M059J (cell line): ENCODE measurements at places on chromosomes 13 and 19. TPM values are rescaled to one million over a fixed set of nuclear protein-coding genes. Genes with fewer than 3 reads are reported as not detected.

- no peak for DNase-seq
Measured at GRCh38 chr13:94030415-94031119, 448.9 kb downstream of the DCT start.

DNA sequence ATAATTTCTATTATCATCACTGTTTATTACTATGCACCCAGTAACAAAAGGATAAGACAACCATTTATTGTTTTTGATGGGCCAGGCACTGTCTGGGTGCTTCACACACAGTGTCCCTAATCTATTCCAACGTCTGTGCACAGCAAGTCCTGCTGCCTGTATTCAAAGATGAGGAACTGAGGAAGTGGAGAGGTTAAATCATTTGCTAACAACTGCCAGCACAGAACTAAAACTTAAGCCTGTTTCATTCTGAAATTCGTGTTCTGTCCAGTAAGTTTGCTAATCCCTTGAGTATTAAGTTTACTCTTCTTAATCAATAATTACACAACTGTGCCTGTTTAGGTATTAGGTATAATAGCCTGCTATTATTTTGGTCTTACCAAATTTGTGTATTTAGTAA, 41.9 kb downstream of the TEX26 start:
- no peak for DNase-seq

GRCh38 chr13:74367193-74367592, 233.0 kb upstream of the KLF12 start:
- DNase-seq = no peak

DNA sequence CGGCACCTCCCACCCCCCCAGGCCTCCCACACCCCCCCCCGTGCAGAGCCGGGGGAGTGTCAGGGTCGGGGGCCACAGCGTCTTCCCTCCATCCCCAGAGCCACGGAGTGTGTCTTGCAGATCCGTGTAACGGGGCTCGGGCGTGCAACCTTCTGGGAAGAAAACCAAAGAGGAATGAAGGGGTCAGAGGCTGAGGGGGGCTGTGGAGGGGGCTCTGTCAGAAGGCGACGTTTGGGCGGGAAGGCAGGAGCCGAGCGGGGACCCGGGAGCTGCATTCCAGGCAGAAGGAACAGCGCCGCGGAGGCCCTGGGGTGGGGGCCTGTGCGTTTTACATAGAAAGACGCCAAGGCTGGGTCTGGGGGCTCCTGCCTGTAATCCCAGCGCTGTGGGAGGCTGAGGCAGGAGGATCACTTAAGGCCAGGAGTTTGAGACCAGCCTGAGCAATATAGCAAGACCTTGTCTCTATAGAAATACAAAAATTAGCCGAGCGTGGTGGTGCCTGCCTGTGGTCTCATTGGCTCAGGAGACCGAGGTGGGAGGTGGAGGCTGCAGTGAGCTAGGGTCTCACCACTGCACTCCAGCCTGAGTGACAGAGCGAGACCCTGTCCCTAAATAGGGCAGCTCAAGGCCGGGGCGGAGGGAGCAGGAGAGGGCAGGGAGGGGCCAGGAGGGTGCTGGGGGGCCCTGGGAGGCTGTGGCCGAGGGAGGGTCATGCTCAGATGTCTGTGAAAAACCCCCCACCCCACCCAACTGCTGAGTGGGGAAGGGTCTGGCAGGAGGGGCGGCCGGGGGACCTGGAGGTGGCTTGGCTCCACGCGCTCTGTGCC, 27.8 kb downstream of the ARID3A start:
- no peak for DNase-seq

- no peak for DNase-seq
Measured at GRCh38 chr13:91318886-91319285, 28.6 kb upstream of the MIR17HG start.

- no peak for DNase-seq
Measured at GRCh38 chr13:74966814-74967424, 515.0 kb downstream of the TBC1D4 start.

DNA sequence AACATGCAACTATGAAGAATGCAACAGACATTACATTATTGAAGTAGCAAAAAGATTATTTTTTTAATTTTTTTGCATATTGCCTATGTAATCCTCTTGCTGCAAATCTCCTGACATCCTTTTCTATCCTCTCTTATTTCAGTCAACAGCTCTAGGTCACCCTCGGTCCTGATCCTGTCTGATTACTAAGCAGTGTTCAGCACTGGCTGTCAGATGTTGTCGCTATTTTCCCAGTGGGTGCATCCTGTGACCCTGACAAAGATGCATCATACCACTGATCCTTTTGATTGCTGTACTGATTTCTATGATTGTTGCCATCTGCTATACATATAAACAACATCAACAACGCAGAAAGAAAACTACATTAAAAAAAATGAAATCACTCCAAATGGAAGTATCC, 443.7 kb upstream of the PRR20A start:
- no peak for DNase-seq

DNA sequence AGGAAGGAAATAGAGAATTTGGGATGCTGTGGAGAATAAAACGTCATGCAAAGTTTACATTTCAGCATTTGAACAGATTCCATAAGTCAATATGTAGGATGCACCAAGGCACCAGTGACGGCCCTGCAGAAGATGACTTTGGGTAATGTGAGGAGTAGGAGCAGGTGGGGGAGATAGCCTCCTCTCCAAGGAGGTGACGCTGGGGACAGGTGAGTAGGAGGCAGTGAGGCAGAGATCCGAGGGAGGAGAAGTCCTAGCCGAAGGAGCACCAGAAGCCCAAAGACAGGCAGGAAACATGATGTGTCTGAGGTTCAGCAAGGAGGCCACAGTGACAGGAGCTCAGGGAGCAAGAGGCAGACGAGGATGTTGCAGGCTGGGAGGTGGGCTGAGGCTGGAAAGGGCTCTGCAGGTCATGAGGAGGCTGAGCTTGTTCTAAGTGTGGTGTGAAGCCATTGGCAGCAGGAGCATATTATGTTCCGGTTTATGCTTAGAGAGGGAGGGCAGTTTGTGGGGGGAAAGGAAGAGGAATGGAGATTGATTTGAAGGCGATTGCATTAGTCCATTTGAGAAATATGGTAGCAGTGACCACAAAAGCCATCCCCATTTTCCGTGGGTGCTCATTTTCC, 55.7 kb upstream of the C1QTNF9 start:
- no peak for DNase-seq

GRCh38 chr13:27665333-27665732, 43.6 kb downstream of the POLR1D start:
- no peak for DNase-seq

DNA sequence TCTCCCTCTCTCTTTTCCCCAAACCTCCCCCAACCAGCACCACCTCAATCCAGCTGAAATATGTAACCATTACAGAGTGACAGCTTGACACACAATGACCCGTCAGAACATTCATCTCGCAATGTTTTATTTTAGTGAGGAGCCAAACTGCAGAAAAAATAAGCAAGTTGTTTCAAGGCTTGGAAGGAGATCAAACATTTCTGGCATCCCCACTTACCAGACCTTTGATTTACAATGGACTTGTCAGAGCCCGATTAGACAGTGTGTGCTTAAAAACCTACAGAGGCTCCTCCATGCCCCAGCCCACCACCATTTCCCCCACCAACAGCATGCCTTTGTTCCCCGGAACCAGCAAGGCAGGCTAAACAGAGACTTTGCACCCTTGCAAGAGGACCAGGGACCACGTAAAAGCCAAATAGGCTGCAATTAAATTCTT, 382.8 kb upstream of the ZNF507 start:
- no peak for DNase-seq

GRCh38 chr13:50152224-50152623, 137.0 kb downstream of the KCNRG start:
- DNase-seq = no peak

- DNase-seq = peak; percentile 84
Measured at GRCh38 chr13:74187564-74187963, 53.4 kb upstream of the KLF12 start.

DNA sequence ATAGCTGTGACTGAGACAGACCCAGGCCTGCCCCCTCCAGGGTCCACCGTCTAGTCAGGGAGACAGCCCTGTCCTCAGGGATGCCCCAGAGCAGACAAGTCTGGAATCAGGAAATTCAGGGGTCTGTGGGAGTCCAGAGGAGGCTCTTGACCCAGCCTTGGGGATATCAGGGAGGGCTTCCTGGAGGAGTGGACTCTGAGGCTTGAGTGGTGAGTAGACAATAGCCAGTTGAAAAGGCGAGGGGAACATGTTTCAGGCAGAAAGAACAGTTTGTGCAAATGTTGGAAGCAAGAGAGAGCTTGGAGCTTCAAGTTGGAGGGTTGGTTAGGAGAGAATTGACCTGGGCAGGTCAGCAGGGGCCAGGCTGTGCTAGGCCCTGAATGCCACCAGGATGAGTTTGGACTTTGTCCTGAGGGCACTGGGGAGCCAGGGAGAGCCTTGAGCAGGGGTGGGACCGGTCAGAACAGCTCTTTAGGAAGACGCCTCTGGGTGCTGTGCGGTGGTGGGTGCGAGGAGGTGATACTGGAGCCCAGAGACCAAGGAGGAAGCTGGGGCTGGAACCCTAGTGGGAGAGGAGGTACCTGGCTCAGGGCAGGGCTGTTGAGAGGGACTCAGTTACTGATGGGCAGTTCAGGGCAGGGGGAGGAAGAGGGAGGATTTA, 2.7 kb downstream of the CCDC9 start:
- DNase-seq = no peak

- peak; percentile 82 for DNase-seq
Measured at GRCh38 chr19:10424011-10424637, 3.8 kb downstream of the PDE4A start.

DNA sequence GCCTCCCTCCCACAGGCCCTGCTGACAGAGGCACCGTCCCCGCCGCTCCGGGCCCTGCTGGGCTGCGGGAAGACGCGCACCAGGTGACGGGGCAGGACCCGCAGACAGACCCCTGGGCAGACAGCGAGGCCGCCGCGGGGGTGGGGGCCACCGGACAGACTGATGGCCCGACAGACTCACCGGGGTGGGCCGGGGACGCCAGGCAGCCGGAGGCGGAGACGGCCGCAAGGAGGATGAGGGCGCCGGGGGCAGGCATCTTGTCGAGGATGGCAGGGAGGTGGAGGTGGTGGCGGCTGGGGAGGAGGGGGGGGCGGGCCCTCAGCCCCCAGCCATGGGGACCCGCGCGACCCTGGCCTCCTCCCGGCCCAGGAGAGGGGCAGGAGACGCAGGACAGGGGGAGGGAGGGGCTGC, 309 bp downstream of the LMTK3 start:
- DNase-seq = no peak

DNA sequence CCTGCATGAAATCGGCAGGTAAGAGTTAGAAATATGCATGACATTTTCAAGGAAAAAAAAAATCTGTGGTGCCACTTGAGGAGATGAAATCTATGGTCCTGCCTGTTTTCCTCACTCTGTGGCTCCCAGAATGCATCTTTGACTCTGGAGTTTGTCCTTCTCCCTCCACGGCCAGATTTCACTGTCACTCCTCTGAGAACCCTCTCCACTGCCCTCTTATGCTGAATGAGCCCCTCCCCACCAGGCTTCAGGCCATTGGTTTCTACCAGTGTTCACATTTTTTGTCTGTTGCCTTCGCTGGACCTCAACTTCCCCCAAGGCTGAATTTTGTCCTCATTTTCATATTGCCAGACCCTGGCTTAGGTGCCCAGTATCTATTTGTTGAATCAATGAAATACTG, 235.0 kb downstream of the ZIC5 start:
- DNase-seq = no peak

- DNase-seq = no peak
Measured at GRCh38 chr13:93472814-93473296, 246.2 kb downstream of the GPC6 start.

- DNase-seq = no peak
Measured at GRCh38 chr13:36674337-36675212, 755 bp downstream of the SERTM1 start.

DNA sequence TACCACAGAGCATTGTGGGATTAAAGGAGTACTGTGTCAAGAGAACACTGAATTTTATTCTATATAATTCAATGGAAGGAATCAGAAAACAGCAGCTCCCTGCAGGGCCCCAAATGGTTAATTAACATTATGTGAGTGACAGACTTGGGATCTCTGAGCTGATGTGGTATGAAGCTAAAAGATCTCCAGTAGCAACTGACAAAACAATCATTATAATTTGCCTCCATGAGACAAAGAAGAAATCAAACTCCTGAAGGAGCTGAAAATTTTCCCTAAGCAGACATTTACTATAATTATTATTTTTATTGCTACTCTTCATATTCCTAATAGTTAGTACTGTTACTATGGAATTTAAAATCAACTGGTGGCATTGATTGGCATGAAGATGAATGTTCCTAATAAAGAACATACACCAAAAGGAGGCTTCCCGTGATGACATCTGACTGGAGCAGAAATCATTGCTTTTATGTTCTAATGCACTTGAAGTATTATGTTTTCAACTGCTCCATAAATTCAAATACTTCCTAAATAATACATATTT, 28.8 kb upstream of the RFC3 start:
- DNase-seq = no peak

GRCh38 chr19:9009935-9010651, at the start of gene MUC16:
MUC16 (minus strand) TSS chr19:9010409.
- DNase-seq = no peak

ONECUT3 gene
- not detected in 2 replicates for total RNA-seq

AKAP11 gene
- 9.5 and 14.0 TPM in 2 replicates for total RNA-seq

CEACAM4 gene
- not detected in 2 replicates for total RNA-seq

HSH2D gene
- 11.1 and 12.6 TPM in 2 replicates for total RNA-seq

PLPP2 gene
- 32.6 and 39.3 TPM in 2 replicates for total RNA-seq

ZNF560 gene
- 0.10 and 1.7 TPM in 2 replicates for total RNA-seq

IL17D gene
- total RNA-seq = 0.47 and 0.71 TPM in 2 replicates
